ENCODE measurements at places on chromosomes 1 and 21.
A peak's percentile ranks its signal among the peaks of the same experiment; 100 is the strongest.

DNA sequence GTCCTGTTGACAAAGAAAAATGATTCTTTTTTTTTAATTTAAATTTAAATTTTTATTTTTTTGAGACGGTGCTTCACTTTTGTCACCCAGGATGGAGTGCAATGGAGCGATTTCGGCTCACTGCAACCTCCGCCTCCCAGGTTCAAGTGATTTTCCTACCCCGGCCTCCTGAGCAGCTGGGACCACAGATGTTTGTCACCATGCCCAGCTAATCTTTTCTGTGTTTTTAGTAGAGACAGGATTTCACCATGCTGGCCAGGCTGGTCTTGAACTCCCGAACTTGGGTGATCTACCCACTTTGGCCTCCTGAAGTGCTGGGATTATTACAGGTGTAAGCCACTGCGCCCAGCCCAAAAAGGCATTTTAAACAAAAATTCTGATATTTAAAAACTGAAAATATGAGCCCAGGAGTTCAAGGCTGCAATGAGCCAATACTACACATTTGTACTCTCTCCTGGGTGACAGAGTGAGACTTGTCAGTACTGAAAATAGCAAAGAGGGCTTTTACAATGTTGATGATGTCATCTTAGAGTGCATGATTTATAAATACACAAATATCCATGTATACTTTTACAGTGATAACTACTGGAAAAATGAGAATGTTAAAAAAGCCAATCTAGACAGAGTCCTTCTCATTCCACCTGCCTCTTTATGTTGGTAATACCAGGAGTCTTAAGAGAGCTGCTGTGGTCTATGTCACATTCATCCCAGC is 56.0 kb upstream of the STUM start:
- no peak for DNase-seq

DNA sequence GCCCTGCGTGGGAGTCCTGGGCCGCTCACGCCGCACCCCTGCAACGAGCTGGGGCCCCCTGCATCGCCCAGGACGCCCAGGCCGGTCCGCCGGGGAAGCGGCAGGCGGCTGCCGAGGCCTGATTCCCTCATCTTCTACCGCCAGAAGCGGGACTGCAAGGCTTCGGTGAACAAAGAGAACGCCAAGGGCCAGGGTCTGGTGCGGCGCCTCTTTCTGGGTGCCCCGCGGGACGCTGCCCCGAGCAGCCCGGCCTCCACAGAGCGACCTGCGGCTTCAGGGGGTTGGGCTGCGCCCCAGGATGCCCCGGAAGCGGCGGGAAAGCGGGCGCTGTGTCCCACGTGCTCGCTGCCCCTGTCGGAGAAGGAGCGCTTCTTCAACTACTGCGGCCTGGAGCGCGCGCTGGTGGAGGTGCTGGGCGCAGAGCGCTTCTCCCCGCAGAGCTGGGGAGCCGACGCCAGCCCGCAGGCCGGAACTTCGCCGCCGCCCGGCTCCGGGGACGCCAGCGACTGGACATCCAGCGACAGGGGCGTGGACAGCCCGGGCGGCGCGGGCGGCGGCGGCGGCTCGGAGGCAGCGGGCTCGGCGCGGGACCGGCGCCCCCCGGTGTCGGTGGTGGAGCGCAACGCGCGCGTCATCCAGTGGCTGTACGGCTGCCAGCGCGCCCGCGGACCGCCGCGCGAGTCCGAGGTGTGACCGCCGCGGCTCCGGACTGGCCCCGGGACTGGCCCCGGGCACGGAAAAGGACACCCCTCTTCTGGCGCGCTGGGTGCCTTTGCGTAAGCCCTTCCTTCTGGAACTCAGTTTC is 2.7 kb downstream of the FAM110D start:
- DNase-seq, result no peak

DNA sequence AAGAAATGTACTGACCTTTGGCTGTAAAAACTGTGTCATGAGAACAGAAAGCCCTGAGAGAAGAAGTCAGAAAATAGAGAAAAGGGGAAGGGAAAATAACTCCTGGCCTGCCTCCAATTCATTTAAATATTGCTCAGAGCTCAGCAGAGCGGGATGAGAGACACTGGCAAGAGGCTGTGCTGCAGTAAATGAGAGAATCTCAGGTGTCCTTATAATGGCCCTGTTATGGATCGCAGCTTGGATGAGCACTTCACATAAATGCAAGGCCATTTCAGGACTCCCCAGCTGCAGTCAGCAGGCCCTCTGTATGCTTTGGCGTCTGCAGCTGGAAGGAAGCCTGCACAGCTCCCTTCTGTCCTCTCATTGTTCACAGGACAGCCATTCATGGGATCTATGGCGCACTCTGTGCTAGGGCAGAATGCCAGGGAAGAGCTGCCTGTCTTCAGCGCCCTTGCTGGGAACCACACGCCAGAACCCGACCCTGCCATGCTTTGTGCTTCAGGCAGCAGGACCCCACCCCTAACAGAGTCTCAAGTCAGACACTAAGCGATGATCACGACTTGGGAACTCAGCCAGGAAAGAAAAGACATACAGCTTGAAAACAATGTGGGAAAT is 20.7 kb upstream of the ABCB10 start:
- DNase-seq, result peak; percentile 75

- no peak for DNase-seq
Observed at GRCh38 chr1:11628767-11629166, 25.5 kb downstream of the FBXO2 start.

- DNase-seq, result no peak
Observed at GRCh38 chr1:48617252-48617651, 145.2 kb upstream of the SPATA6 start.

- no peak for DNase-seq
Observed at GRCh38 chr1:28537457-28538199, 15.3 kb upstream of the TRNAU1AP start.

DNA sequence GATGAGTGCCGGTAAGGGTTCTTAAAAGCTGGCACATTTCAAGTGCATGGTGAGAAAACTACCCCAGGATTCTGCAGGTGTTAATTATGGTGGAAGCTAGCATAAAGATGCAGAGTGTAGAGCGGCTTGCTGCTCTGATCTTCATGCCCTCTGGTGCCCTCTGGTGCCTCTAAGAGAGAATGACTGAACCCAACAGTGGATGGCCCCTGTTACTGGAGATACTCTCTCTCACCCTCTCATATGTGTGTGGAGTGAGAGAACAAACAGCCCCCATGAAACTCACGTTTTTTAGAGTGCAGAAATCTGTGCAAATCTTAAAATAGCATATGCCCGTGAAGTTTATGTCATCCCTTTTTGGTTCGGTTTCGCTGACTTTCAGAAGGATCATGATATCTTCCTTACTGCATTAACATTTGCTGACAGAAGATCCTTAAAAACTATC is 90.0 kb downstream of the GRIK1 start:
- DNase-seq, result peak; percentile 15

GRCh38 chr1:157932069-157932468 is 61.4 kb upstream of the KIRREL1 start:
- no peak for DNase-seq

GRCh38 chr1:54846301-54846700 is 40.7 kb downstream of the DHCR24 start:
- no peak for DNase-seq

- DNase-seq, result no peak
Observed at GRCh38 chr1:248842781-248843331, 4.8 kb downstream of the ZNF672 start.

DNA sequence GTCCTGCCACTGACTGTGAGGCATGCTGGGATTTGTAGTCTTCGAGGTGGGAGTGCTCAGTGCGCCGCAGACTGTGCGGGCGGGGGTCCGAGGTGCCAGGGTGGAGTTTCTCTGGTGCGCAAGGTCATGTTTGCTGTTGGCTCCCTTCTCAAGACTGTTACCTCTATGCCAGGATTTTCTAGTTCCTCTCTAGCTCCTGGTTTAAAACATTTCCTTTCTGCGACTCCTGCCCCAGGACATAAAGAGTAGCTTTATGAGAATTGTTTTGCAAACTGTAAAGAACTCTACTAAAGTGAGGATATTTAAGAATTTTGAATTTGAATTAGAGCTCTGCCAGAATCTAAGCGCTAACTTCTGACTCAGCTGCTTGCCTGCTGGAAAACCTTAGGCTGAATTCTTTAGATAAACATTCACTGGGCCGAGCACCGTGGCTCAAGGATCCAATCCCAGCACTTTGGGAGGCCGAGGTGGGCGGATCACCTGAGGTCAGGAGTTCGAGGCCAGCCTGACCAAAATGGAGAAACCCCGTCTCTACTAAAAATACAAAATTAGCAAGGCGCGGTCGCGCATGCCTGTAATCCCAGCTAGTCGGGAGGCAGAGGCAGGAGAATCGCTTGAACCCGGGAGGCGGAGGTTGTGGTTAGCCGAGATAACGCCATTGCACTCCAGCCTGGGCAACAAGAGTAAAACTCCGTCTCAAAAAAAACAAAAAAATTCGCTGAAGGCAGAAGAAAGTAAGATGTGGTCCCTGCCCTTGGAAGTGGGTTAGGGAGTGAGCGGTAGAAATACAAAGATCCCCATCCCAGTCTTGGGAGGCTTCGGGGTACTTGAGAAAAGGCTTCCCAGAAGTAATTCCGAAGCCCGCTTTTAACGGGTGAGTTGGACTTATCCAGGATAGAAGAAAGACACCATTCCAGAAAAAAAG is 992 bp upstream of the USP48 start:
- DNase-seq, result no peak

DNA sequence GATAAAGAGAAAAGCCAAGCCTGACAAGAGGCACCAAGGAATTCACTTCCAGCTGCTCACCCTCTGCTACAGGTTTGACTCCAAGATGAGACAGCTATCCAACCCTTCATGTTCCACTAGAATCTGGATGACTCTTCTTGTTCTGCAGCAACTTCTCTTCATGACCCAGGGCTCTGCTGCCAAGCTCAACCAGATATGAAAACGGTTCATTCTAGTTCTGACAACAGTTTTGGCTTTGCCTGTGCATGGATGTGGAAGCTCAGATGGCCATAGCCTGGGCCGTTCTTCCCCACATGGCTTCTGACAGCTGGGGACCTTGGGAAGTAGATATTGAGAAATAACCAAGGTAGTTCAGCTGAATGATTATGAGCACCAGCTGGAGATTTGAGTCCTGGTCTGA is 13.7 kb downstream of the PI4KB start:
- no peak for DNase-seq

DNA sequence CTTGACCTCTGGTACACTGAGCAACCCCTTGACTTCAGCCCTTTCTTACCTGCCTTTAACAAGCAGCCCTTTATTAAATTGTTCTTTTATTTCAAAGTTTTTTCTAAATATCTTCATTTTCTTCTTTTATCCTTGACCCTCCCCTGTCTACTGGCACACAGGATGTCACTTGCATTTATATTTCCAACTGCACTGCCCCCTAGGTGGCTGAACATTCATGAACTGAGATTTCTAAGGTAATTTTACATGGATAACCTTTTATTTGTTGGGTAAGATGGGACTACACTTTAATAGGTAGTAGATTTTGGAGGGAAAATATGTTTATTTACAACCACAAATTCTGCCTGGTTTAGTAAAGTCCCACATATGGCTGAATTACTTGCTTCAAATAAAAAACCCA is 190.0 kb downstream of the ATP6V1G3 start:
- no peak for DNase-seq

DNA sequence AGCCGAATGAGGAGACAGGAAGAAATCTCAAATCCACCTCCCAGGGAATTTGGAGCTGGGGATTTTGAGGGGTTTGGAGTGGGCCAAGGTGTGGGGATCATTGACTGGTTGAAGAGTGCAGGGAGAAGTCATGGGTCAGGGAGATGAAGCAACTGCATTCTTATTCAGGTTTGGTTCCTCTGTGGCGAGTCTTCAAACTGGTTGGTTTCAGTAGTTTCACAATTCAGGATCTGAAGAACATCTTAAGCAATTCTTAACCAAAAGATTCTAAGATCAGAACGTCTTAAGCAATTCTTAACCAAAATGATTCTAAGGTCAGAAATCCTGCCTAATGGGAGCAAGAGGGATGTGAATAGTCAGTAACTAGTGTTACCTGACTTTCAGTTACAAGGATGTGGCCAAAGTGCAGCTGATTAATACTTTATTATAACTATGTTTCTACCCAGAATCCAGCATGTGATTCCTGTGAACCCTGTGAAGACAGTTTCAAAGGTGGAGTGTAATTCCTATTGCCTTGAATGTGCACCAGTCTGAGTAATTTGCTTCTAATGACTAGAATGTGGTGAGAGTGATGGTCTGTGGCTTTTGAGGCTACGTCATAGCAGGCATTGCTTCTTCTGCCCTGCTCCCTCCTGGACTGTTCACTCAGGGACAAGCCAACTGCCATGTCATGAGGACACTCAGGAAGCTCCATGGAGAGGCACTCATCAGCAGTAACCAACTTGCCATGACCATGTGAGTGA is 61.2 kb downstream of the OLFML3 start:
- DNase-seq, result no peak

- peak; percentile 58 for DNase-seq
Observed at GRCh38 chr1:67735806-67736627, 51.0 kb downstream of the GADD45A start.

DNA sequence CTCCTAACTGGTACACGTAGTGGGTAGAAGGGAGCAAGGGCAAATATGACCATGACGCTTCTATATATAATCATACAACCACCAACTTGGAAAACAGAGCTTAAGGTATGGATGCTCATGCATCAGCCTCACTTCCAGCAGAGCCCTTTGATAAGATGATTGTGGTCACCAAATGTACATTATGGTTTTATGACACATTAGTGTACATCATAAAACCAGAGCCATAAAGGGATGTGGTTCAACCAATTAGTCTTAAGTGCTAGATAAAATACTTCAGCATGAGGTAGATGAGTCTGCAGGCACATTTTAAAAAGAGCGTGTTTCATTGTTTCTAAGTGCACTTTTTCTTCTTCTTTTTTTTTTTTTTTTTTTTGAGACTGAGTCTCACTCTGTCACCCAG is 43.7 kb downstream of the NIBAN1 start:
- no peak for DNase-seq

DNA sequence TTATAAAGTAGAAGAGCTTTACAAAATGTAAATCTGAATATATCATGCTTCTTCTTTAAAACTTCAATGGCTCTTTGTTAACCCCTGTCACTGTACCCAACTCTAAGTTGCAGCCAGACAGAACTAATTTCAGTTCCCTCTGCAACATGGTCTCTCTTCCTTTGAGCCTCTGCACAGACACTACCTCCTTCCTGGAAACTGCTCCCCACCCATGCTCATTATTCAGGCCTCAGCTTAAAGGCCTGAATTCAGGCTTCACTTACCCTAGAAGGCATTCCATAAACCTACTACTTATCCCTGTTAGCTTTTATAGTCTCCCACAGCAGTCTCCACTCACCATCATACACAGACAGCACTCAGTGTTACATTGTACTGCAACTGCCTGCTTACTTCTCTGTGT is 2.6 kb upstream of the EEIG2 start:
- no peak for DNase-seq

DNA sequence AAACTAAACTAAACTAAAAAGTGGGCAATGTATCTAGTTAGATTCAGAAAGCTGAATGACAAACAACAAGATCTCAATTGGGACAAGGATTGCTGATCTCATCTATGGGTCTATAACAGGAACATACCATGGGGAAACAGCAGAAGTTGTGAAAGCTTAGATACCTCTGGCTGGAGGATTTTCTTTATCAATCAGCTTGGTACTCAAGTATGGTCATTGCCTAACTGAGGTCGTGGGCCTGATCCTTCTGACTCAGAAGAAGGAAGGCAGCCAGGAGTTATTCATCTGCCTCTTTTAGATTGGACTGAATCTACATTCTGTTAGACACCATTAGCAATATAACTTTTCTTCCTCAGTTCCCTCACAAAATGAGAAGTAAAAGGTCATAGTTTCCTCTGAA is 39.7 kb downstream of the DNTTIP2 start:
- DNase-seq, result no peak

GRCh38 chr1:179709841-179710329 is 33.2 kb upstream of the FAM163A start:
- no peak for DNase-seq

GRCh38 chr1:157505481-157506272 is 46.6 kb downstream of the FCRL5 start:
- DNase-seq, result no peak
